KBM-7 (cell line): ENCODE measurements at places on chromosomes 3 and 15.

DNA sequence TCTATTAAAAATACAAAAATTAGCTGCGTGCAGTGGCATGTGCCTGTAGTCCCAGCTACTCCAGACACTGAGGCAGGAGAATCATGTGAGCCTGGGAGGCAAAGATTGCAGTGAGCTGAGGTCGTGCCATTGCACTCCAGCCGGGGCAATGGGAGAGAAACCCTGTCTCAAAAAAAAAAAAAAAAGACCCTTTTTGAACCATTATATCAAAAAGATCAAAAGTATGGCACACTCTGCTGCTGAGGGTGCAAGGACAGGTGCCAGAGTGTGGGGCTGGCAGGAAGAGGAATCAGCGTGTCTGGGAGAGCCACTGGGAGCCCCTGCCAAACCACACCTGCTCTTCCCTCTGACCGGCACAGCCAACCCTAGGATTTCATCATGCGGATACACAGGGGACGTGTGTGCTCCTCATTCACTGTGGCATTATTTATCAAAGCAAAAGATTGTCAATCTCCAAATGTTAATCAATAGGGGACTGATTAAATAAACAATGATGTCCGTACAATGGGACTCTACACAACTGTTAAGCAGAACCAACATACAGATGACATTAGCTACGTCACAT, 147.3 kb upstream of the TLE3 start:
- no peak for DNase-seq

DNA sequence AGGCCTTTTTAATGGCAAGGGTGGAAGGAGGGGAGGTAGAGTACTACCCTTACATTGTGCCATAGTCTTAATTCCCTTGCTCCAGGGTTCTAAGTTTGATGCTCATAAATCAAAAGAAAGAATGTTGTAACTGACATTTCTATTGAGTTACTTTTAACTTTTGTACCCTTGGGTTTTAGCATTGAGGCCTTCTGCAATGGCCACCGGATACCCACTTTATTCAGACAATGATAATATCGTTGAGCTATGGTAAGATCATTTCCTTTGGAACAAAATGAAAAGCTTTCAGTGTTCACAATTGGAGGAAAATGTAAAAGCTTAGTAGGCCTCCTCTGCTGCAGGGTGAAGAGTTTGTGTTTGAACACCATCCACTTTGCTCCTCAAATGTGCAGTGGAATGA, 16.8 kb downstream of the CGNL1 start:
- no peak for DNase-seq

DNA sequence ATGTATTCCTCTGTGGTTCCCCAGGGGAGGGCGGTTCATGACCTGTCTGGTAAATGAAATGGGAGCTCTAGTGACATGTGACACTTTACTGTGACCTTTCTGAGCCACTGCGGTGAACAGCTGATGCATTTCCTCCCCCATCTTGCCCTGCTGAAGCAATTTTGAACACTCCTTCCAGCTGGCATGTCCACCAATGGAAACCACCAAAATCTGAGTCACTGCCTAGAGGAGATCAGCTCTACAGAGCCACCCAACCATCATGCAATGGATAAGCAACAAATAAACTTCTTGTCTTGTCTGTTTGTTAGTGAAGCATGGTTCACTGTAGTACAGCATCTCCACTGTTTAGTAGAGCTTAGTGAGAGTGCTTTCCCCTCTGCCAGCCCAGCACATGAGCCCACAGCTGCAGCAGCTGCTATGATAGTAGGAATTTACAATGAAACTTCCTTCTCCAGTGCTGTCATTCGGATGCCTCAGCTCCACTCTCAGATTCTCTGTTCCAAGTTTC, 479.4 kb downstream of the NTRK3 start:
- DNase-seq: no peak

GRCh38 chr15:78343276-78344060, 3.3 kb downstream of the CRABP1 start:
- no peak for DNase-seq

DNA sequence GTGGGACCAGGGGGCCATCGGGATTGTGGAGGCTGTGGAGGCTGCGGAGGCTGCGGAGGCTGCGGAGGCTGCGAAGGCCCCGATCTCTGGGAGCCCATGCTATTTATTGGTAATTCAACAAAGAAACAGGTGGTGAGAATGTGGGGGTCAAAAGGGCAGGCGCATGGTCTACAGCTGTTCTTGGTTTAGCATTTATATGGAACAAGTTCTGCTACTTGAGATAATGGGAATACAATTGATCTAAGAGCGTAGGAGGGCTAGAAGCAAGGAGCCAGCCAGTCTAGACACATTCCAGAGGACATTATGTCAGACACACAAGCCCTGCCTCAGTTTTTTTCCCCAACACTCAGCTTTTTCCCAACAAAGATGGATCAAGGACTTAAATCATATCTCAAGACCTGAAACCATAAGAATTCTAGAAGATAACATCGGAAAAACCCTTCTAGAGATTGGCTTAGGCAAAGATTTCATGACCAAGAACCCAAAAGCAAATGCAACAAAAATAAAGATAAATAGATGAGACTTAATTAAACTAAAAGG, 20.1 kb downstream of the C3orf80 start:
- DNase-seq: no peak
